ENCODE measurements at places on chromosomes 13 and 19.

- no peaks in the 10 kb centered on the region for H3K4me1 ChIP-seq
- no peaks in the 10 kb centered on the region for H3K27me3 ChIP-seq
- DNase-seq: no peak
- no peak overlapping the region for H3K4me3 ChIP-seq
- H3K36me3 ChIP-seq: no peaks in the 10 kb centered on the region
Observed at GRCh38 chr19:54739587-54740497, 1.5 kb downstream of the KIR2DL3 start.

DNA sequence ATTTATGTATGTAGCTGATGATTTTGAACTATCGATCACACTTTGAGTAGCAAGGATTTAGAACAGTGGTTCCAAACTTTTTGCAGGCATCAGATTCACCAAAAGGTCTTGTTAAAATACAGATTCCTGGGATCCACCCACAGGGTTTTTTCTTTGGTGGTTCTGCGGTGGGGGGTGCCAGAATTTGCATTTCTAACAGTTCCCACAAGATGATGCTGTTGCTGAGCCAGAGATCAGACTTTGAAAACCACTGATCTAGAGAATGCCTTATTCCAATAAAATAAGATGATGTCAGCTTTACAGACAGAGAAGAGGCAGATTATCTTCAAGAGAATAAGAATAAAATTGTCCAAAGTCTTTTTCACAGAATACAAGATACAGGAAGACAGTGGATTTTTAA, 80.9 kb upstream of the SHISA2 start:
- no peaks in the 10 kb centered on the region for H3K4me1 ChIP-seq
- H3K27me3 ChIP-seq: no peaks in the 10 kb centered on the region
- no peaks in the 10 kb centered on the region for H3K36me3 ChIP-seq
- H3K4me3 ChIP-seq: no peak overlapping the region

DNA sequence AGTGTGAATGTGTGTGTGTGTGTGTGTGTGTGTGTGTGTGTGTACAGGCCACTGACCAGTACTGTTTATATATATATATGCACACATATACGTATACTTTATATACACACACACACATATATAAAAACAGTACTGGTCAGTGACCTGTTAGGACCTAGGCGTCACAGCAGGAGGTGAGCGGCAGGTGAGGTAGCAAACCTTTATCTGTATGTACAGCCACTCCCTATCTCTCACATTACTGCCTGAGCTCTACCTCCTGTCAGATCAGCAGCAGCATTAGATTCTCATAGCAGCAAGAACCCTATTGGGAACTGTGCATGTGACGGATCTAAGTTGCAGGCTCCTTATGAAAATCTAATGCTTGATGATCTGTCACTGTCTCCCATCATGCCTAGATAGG, 34.5 kb downstream of the TBC1D4 start:
- no peaks in the 10 kb centered on the region for H3K4me1 ChIP-seq
- no peak overlapping the region for H3K4me3 ChIP-seq
- H3K27me3 ChIP-seq: no peaks in the 10 kb centered on the region
- DNase-seq: no peak
- no peak overlapping the region for H3K27ac ChIP-seq
- H3K36me3 ChIP-seq: no peaks in the 10 kb centered on the region

DNA sequence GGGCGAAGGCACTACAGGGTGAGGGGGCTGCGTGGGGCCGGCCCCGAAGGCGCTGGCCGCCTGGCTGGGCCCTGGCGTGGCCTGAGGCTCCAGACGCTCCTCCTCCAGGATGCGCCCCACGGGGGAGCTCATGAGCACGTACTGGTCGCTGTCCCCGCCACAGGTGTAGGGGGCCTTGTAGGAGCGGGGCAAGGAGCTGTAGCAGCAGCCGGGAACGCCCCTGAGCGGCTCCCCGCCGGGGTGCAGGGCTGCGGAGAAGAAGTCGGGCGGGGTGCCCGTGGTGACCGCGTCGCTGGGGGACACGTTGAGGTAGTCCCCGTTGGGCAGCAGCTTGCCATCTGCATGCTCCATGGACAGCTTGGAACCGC, 3.0 kb downstream of the IRS2 start:
- DNase-seq: no peak
- H3K4me1 ChIP-seq: peaks cover 6% of the 10 kb centered on the region
- H3K36me3 ChIP-seq: no peaks in the 10 kb centered on the region
- no peak overlapping the region for H3K27ac ChIP-seq
- peak overlapping the region; percentile 49 for H3K4me3 ChIP-seq
- H3K27me3 ChIP-seq: no peaks in the 10 kb centered on the region
